Lower leg skin (tissue), 4 donors: ENCODE measurements at places on chromosomes 3 and 15.

- DNase-seq = no peak
Measured at GRCh38 chr3:107629566-107629965, 106.8 kb downstream of the BBX start.

- no peak for DNase-seq
Measured at GRCh38 chr3:13886593-13887129, 6.8 kb upstream of the WNT7A start.

DNA sequence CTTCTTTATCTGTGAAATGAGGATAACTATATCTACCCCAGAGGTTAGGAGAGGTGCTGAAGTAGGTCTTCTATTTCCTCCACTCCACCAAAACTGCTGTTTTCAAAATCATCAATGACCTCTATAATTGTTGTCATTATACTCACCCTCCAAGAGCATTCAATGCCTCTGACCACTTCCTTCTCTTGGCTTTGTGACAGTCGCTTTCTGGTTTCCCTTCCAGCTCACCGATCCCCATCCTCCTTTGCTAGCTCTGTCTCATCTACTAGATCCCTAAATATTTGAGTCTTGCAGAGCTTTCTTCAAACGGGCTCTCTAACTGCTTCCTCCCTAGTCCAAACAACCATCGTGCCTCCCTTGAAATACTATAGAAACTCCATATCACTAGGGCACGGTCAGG, 153.5 kb downstream of the RPLP1 start:
- no peak for DNase-seq

DNA sequence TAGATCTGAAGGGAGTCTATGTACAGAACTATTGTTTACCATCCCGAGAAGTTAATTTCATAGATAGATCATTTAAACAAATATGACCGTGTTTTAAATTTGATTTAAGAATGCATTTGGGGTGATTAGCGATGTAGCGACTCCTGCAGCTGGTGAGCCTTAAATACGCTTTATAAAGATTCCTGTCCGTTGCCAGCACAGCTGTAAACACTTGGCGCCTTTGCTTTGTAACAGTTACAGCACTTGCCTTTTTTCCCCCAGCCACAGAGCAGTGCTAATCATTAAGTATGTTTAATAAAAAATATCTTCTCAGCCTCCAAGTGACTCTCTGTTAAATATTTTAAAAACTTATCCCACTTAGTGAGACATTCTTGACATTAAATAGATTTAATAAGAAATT, 333.8 kb downstream of the FEZF2 start:
- DNase-seq = no peak

DNA sequence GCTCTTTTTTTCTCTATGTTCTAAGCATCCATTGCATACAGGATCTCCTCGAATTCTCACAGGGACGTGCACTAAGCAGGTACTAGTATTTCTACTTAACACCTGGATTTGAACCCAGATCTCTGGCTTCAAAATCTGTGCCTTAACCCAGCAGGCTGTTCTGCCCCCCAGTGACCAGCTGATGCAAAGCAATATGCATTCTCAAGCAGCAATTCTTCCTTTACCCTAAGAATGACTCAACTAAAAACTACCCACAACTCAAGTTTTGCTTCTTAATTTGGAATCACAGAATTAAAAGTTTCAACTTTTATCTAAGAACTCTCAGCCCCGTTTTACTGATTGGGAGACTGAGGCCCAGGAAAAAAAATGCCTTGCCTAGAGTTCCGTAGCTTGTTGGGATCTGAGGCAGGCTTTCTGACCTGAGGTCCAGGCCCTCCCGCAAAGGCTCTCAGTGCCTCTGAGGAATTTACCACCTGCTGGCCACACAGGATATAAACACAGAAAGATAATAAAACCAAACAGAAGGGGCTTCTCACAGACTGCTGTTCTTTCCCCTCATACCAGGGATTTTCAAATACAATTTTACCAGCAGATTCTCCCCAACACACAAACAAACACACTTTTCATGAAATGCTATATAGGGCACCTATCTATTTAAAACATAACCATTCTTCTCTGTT, 115.4 kb upstream of the RAD18 start:
- no peak for DNase-seq

GRCh38 chr3:23659840-23660430, 145.8 kb upstream of the UBE2E1 start:
- DNase-seq = no peak

DNA sequence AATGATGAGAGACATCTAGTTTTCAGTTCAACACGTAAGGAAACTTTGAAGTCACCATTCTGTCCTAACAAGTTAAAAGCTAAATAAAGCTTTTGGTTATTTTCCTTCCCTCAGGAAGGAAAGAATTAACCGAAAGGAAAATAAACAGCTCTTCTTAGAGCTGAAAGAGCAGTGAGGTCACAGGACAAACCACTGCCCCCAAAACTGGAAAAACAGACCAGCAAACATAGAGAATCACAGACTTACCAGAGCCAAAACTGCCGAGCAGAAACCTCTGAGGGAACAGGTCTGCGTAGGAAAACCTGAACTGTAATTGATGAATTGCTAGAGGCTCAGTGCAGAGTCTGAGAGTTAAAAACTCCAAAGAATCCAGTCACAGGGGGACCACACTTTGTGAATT, 14.7 kb downstream of the USP50 start:
- DNase-seq = no peak

DNA sequence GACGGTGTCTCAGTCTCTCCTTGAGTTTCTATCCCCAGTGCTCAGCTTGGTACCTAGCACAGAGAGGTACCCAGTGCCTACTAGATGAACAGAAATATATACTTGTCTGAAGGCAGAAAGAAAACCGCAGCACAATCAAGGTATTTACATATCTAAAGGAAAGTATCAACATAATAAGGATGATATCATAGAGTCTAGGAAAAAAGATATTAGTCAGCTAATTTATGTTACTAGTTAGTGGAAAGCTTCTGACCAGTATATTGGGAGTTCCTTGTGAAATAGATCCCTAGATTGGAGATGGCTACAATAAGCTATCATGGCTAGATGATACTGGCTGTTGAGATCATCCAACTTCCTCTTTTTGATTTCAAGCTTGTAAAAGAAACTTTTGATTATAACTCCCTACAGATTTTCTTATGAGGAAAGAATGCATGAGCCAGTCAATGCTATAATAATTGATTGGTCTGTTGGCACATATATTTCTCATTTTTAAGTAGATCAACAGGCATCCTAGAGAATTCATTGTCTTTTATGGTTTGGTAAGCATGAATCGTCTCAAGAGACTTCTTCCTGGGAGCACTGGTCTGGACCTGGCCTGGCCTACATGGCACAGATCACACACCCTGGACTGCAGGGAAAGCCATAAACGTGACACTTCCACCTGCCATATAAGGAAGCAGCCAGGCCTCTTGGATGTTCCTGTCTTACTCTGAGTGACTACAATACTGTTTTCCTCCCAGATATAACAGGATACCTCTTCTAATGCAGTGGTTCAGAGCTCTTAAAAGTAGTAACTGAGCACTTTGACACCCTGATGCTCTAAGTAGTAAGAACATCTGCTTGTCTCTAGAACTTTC, 60.7 kb downstream of the IMPG2 start:
- DNase-seq = no peak

- DNase-seq = no peak
Measured at GRCh38 chr15:74136540-74136813, 6.1 kb downstream of the ISLR2 start.

DNA sequence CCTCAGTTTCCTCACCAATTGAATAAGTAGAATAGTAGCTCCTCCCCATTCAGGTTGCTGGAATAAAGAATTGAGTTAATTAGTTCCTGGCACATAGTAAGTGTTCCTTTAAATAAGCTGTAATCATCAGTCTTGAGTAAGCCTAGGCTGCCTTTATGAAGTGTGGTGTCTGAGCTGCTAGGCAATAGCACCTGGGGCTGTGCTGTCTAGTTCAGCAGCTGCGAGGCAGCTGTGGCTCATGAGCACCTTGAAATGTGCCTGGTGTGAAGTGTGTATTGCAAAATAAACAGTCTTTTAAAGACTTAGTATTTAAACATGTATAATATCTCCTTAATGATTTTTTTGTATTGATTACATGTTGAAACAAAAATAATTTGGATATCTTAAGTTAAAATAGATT, 77.6 kb downstream of the TOP2B start:
- no peak for DNase-seq

GRCh38 chr15:101597360-101597928, 54.7 kb downstream of the TM2D3 start:
- no peak for DNase-seq

DNA sequence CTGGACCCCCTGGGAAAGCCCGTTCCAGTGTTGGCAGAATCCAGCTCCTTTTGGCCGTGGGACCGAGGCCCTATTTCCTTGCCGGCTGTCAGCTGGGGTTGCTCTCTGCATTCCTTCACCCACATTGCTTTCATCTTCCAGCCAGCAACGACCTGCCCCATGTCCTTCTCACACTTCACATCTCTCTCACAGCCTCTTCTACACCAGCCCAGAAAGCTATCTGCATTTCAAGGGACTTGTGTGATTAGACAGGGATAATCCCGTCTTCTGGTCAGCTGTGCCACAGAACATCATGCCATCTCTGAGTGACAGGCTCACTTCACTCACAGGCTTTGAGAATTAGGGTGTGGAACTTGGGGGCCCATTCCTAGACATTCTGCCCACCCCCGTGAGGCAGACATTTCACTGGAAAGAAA, 16.4 kb downstream of the EFCC1 start:
- no peak for DNase-seq

DNA sequence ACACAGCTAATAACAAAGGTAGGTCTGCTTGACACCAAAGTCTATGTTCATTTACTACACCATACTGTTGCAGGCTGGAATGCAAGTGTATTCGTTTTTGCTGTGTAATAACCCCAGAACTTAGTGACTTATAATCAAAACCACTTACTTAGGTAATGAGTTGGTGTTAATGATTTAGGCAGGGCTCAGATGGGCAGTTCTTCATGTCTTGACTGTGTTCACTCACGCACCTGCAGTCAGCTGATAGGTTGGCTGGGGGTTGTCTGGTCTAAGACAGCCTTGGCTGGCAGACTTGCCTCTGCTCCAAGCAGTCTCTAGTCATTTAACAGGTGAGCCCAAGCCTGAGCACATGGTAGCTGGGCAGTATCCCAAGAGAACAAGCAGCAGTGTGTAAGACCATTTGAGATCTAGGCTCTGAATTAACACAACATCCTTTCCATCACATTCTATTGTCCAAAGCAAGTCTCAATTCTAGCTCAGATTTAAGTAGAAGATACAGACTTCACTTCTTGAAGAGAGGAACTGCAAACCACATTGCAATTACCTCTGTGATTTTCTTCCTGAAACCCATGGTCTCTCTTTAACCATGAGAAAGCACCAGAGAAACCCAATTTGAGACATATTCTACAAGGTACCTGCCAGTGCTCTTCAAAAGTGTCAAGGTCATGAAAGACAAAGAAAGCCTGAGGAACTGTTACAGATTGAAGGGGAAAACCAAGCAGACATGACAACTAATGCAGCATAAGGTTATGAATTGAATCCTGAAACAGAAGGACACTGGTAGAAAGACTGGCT, 13.3 kb upstream of the DCLK3 start:
- no peak for DNase-seq

DNA sequence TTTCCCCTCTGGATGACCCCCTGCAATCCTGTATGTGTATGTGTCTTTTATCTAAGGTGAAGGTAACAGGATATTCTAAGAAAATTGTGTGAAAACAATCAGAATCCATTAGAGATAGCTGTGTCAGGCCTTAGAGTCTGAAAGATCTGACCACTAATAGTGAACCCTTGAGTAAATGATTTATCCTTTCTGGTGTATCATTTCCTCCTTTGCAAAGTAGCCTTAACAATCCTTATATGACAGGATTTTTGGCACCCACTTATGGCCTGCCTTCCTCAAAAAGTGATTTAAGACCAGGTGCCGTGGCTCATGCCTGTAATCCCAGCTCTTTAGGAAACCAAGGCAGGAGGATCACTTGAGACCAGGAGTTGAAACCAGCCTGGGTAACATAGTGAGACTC, 110.2 kb downstream of the RBPMS2 start:
- no peak for DNase-seq

DNA sequence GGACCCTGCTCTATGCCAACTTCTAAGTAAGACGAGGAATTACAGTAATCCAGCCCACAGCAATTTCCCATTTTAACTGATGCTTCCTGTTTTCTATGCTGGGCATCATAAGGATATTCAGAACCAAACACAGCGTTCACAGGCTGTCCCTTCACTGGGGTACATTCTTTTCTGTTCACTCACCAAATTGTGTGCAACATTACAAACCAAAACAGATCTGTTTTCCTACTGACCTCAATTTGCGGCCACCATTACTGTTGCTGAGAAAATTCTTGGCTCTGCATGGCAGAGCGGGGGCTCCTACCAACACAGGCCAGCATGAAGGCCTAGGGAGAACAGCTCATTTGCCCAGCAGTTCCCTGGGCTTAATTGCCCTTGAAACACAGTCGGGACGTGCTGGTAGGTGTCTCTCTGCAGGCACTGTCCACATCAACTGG, 76.5 kb downstream of the MYO1E start:
- no peak for DNase-seq

DNA sequence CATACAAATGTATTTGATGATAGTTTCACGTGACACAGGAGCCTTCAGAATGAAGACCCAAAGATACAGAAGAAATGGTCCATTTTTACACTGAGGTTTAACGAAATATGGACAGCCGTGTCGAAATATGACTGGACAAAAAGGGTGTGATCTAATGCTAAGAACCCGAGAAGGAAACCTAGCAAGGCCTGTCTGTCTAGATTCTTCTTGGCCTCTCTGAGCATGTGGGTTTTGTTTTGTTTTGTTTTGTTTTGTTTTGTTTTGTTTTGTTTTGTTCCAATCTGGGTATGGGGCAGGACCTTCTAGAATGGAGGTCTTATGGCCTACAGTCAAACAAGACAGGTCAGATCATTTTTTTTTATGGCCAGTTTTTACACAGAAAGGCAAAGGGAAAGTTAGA, 242.7 kb upstream of the STT3B start:
- DNase-seq = no peak
